ENCODE measurements at places on chromosomes 2 and 18.

DNA sequence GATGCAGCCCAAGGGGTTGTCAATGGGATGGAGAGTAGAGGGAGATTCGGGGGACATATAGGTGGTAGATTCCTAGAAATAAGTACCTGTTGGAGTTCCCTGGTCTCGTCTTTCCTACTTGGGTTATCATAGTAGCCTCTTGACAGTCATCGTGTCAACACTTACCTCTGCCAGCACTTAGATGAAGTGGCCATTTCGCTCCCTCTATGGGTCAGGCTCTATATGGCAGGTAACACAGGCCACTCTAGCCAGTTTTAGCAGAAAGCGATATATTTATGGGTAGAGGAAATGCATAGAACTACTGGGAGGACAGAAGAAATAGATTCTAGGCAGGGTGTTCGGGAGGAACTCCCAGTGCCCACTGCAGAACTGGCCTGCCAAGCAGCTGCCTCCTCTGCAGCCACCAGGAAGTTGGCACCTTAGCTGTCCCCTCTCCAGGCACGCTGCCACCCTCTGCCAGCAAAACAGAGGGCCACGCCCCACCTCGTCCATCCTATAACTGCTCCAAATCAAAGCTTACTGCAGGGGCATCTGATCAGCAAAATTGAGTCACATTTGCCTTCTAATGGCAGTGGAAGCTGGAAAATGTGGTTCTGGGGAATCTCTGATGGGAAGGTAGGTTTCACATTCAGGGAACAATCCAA lies 181.3 kb downstream of the INSIG2 start:
- no peak for DNase-seq

GRCh38 chr2:70854411-70854810 lies 18.8 kb upstream of the CD207 start:
- no peak for DNase-seq

DNA sequence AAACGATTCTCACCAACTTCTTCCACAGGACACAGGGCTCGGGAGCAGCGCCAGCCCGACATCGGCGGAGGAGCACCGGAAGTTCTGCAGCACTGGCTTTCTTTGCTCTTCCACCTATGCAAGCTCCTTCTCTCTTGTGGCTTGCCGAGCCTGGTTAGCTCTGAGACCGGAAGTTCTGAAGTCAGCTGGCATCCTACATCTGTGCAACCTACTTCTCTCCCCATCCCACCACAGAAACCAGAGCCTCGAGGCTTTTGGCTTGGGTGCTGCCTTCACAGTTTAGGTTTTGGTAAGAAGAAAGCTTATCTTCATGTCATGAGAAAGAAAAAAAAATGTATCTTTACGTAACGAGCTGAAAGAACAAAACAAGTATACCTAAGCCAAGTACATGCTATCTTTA lies 111.7 kb downstream of the ANKRD44 start:
- DNase-seq: no peak

GRCh38 chr2:135494917-135495316 lies 36.1 kb downstream of the ZRANB3 start:
- DNase-seq: no peak

DNA sequence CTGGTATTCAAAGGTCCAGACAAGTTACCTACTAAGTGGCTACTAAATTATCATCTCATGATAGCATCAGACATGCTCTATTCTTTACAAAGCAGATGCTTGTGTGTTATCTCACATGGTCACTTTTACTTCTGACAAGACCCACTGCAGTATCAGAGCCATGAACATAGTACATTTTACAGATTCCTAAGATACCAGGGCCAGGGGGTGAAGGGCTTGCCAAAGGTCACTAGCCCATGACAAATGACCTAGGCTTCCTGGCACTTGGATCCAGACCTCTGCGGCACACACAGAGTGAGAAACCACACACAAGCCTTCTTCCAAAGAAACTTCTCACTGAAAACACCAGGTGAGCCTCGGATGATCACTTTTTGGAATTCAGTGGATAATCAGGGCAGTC lies 446.8 kb downstream of the EIPR1 start:
- DNase-seq: no peak

Data from cortex of kidney (tissue), 1 donor.